ENCODE measurements at places on chromosomes 7 and 10. TPM values are rescaled to one million over a fixed set of nuclear protein-coding genes. Genes with fewer than 3 reads are reported as not detected.

- DNase-seq, result no peak
These were observed 640.4 kb downstream of the TYW1 start for GRCh38 chr7:67637023-67637358.

DNA sequence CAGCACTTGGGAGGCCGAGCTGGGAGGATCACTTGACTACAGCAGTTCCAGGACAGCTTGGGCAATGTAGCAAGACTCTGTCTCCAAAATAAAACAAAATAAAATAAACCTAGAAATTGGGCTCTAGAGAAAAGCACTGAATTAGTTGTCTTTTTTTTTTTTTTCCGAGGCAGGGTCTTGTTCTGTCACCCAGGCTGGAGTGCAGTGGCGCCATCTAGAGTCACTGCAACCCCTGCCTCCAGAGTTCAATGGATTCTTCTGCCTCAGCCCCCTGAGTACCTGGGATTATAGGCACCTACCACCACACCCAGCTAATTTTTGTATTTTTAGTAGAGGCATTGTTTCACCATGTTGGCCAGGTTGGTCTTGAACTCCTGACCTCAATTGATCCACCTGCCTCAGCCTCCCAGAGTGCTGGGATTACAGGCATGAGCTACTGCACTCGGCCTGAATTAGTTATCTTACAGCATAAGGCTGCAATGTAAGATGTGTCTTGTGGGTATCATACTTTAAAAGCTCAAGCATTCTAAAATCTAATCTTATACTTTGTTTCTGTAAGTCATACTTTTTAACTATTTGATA, 12.8 kb downstream of the MEIG1 start:
- peak; percentile 21 for DNase-seq

DNA sequence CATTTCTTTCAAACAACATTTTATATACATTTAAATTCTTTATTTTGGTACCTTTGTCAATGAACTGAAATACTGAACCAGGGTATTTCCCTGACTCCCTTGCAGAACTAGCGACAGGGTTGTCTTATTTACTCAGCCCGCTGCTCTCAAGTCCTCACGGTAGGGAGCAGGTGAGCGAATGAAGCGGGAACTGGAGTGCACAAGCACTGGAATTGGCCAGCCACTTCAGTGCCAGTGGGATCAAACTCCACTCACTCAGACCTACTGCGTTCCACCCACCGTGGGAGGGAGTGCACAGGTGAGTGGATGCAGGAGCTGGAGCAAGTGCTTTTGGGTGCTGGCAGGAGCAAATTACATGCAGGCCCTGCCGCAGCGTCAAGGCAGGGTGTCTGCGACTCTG, 28.1 kb upstream of the NEUROD6 start:
- DNase-seq, result no peak

GRCh38 chr10:7572391-7572790, 94.4 kb downstream of the ITIH5 start:
- no peak for DNase-seq

- DNase-seq, result no peak
These were observed 97.1 kb downstream of the CSTF2T start for GRCh38 chr10:51602326-51602725.

The OR2A7 gene
- total RNA-seq, result 4.9 TPM

GRCh38 chr10:103501186-103501585, 7.7 kb downstream of the NEURL1 start:
- no peak for DNase-seq

DNA sequence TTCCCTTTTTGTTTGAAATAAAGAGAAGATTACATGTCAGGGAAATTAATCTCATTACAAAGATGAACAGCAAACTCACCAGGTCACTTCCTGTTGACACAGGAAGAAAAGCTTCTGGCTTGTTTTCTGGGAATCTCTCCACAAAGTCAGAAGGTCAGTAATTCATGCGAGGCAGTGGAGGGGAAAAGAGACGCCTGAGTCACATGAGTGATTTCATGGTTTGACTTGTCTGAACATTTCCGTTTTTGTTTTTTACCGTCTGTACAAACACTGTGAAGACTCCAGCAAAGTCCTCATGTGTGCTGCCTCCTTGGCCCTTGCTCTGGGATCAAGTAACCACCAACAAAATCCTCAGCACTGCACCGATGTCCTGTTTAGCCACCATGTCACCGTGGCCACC, 2.5 kb upstream of the HABP2 start:
- DNase-seq, result no peak

The SAMD9 gene
- 5.2 TPM for total RNA-seq

GRCh38 chr7:116836048-116836447, 26.3 kb upstream of the CAPZA2 start:
- DNase-seq, result no peak

The LIPN gene
- not detected for total RNA-seq

- no peak for DNase-seq
These were observed 5.7 kb downstream of the SKAP2 start for GRCh38 chr7:26858735-26859134.

GRCh38 chr7:25726781-25727311, 425.2 kb upstream of the NFE2L3 start:
- no peak for DNase-seq

GRCh38 chr10:101778781-101779543, 3.0 kb upstream of the FGF8 start:
- DNase-seq, result peak; percentile 55

The TAS2R60 gene
- total RNA-seq, result not detected

The TFEC gene
- 0.33 TPM for total RNA-seq

The EXOC4 gene
- 146 TPM for total RNA-seq

DNA sequence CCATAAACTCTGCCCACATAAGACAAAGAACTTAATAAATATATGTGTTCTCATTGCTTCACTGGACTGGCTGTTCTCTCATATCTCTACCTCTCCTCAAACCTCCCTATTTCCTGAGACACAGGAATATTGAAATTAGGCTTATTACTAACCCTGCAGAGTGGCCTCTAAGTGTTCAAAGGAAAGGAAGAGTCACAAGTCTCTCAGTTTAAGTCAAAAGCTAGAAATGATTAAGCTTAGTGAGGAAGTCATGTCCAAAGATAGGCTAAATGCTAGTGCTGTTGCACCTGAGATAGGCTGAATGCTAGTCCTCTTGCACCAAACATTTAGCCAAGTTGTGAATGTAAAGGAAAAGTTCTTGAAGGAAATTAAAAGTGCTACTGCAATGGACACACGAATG, 41.1 kb downstream of the GNAI1 start:
- no peak for DNase-seq

GRCh38 chr7:114864278-114864677, 57.6 kb upstream of the MDFIC start:
- no peak for DNase-seq

- no peak for DNase-seq
These were observed 133.8 kb upstream of the MEOX2 start for GRCh38 chr7:15820319-15820718.

The CTNNA3 gene
- 0.33 TPM for total RNA-seq

GRCh38 chr7:4775848-4776623, 613 bp downstream of the AP5Z1 start:
- DNase-seq, result peak; percentile 35

The ARHGAP21 gene
- 38.9 TPM for total RNA-seq

GRCh38 chr7:46494028-46494427, 573.0 kb upstream of the IGFBP3 start:
- DNase-seq, result no peak

DNA sequence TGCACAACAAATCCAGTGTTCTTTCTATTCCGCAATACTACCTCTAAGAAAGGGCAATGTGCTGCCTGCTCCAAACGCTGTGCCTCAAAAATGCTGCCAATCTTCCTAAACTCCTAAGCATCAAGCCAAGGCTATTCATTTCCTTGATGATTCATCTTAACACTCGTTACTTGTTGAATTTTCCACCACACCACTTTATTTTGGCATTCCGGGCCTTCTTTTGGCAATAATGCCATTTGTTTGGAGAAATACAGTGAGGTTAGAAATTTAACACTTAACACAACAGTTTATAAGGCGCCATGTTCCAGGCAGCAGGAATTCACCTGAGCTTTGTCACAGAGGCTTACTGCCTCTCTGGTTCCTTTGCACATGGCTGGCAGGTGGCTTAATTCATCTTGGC, 82.6 kb upstream of the ABCB5 start:
- DNase-seq, result no peak

DNA sequence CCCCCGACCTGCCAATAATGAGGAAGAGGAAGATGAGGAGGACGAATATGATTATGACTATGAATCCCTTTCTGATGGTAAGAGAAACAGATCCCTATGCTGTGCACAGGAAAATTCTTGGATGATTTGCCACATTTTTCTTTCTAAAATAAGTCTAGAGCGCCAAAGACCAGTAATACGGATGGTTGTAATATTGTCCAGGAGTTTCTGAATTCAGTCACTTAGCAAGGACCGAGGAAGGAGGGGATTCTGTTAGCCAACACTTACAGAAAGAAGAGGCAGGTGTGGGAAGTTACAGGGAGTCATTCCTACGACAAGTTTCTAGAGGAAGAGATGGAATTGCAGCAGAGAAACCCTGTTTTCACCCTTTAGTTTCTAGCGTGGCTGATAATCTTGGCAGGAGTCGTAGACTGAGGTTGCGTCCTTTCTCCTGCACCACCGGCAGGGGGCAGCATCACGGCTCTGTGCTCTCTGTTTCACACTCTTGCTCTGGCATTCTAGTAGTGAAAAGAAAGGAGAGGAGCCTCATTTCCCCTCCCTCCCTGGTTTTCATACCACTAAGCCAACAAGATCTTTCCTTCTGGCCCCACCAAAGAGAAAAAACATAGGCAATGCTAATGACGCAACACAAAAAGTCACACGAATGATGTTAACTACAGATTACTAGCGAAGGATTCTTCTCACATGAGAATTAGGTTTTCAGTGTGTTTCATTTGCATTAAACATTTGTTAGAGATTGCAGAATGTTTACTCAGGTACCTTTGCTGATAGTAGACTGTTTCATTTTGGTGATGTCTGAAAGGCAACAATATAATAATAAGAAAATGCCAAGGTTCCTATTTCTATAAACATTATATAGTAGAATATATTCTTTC, 82.7 kb downstream of the NOC3L start:
- DNase-seq, result peak; percentile 38

The PHKG1 gene
- not detected for total RNA-seq

GRCh38 chr7:85749696-85750453, 563.0 kb upstream of the SEMA3D start:
- no peak for DNase-seq

GRCh38 chr10:33899578-33900531, 565.4 kb upstream of the NRP1 start:
- no peak for DNase-seq

- no peak for DNase-seq
These were observed 131.8 kb downstream of the BMPER start for GRCh38 chr7:34036972-34037792.

- no peak for DNase-seq
These were observed 407.7 kb downstream of the SH2D4B start for GRCh38 chr10:80945264-80945880.

The CRYGN gene
- not detected for total RNA-seq

The TDRD1 gene
- 0.78 TPM for total RNA-seq

DNA sequence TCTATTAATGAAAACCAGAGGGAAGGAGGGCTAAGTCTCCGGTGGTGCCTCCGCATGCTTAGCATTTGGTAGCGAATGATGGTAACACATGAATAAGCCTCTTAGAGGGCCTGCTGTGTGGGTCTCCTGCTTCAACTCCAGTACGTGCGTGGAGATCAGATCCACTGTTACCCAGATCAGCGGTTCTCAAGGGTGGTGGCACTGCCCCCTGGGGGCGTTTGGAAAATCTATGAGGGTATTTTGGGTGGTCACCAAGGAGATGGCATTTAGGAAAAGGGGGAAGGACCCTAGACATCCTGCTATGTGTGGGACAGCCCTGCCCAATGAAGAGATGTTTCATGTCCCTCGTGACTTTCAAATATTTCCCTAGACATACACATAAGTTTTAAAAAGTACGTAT, 57.1 kb upstream of the TM9SF3 start:
- no peak for DNase-seq

DNA sequence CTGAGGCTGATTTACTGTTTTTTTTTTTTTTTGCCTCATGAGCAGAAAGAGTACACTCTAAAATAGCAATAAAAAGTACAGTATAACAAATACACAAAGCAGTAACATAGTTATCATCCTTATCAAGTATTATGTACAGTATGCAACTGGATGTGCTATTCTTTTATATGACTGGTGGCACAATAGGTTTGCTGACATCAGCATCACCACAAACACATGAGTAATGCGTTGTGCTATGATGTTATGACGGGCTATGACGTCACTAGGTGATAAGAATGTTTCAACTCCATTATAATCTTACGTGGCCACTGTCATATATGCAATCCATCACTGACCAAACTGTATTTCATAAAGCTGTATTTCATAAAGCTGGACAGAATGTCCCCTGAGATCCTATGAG, 189.2 kb upstream of the GLI3 start:
- DNase-seq, result no peak

Data from body of pancreas (tissue), 4 donors.